ENCODE measurements at places on chromosomes 6 and 20. TPM values are rescaled to one million over a fixed set of nuclear protein-coding genes. Genes with fewer than 3 reads are reported as not detected.

The ENPP1 gene
- total RNA-seq, result 1.4 TPM

The SRSF12 gene
- total RNA-seq, result 0.51 TPM

The ENPP5 gene
- total RNA-seq, result 0.51 TPM

The CTAGE9 gene
- not detected for total RNA-seq

The COL20A1 gene
- total RNA-seq, result not detected

The EDN3 gene
- under 0.01 TPM for total RNA-seq

The PTK6 gene
- total RNA-seq, result not detected

The SLC12A5 gene
- total RNA-seq, result not detected

The SLC24A3 gene
- total RNA-seq, result 1.5 TPM

The TP53TG5 gene
- total RNA-seq, result not detected

The SYTL3 gene
- 0.58 TPM for total RNA-seq

The PRDM13 gene
- not detected for total RNA-seq

All from pericardium fibroblast (primary cell).